ENCODE measurements at places on chromosomes 3 and 15.
A peak's percentile ranks its signal among the peaks of the same experiment; 100 is the strongest.

GRCh38 chr3:24972491-24972890 lies 455.6 kb upstream of the RARB start:
- no peak for DNase-seq

DNA sequence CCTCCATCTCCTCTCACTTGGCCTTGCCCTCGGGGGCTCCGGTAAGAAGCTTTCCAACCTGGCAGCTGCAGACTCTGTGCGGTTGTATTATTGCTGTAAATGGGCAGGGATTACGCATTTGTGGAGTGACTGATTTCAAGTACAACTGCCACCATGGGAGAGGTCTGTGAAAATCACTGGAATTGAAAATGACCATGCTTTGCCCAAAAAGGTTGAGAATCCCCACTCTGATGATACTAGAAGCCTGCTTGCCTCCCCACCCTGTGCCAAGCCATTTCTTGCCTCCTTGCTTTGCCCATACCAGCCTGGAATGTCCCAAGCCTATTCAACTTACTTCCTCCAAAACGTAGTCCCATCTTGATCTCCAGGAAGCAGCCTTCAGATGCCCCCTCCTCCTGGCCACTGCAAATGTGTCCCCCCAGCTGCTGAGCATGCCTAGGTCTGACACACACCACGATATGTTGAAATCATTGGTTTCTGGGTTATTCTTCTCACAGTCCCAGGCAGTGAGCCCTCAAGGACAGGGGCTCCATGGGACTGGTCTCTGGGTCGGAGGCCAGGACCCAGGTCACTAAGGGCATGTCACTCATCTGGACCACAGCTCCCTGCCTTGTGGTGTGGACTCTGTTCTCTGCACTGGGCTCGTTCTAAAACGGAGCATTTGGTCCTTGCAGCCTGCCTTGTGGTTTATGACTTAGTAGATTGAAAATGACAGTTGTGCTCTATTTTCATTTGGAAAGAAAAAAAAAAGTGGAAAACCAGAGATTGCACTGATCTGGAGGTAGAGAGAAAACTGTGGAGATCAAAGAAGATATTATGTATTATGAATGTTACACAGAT lies 42.9 kb downstream of the SMAD3 start:
- DNase-seq = no peak

DNA sequence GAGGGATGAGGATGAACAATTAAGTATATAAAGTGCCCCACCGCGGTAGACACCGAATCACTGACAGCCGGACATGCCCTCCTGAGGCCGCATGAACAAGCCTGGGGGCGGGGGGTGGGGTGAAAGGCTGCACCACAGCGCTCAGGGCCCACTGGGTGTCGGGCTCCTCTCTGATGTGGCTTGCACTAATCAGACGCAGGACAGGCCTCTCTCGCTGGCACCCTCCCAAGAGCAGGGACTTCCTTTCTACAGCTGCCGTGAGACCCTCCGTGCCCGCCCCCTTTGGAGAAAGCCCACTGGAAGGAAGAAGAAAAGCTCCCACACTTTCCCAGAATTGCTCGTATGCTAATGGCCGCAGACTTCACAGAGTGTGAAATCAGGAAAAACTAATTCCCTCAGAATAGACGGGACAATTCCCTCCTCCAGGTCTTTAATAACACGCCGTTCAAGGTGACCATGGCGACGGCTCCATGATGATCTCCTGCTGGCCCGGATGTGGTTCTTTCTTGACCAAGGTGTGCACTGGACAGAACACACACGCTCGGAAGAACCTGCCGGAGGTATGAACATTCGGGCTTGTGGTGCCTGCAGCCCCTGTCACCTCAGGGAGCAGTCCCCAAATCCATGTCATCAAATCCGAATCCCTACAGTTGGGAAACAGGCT lies 32.0 kb downstream of the IQSEC1 start:
- no peak for DNase-seq

GRCh38 chr3:188956839-188957489 lies 214.8 kb upstream of the TPRG1 start:
- DNase-seq = no peak

DNA sequence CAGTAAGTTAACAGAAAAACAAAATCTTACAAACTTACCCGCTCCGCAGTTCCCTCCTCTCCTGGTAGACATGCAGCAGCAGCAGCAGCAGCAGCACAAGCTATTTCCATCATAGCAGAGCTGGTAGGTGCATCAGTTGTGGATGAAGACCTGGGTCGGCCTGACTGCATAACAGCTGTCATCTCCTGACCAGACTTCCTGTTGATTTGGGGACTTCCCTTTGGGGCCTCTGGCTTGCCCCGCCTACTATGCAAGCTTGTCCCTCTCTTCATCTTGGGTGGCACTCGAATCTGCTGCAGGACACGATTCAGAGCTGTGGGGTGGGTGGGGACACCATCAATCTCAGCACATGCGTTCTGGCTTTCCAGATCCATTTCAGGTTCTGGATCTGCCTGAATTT lies 65.7 kb downstream of the TMCC1 start:
- DNase-seq = peak; percentile 22

- no peak for DNase-seq
These were observed 106.5 kb upstream of the ADPGK start for GRCh38 chr15:72890043-72890442.

- DNase-seq = no peak
These were observed 16.0 kb upstream of the VGLL3 start for GRCh38 chr3:87006844-87007439.

DNA sequence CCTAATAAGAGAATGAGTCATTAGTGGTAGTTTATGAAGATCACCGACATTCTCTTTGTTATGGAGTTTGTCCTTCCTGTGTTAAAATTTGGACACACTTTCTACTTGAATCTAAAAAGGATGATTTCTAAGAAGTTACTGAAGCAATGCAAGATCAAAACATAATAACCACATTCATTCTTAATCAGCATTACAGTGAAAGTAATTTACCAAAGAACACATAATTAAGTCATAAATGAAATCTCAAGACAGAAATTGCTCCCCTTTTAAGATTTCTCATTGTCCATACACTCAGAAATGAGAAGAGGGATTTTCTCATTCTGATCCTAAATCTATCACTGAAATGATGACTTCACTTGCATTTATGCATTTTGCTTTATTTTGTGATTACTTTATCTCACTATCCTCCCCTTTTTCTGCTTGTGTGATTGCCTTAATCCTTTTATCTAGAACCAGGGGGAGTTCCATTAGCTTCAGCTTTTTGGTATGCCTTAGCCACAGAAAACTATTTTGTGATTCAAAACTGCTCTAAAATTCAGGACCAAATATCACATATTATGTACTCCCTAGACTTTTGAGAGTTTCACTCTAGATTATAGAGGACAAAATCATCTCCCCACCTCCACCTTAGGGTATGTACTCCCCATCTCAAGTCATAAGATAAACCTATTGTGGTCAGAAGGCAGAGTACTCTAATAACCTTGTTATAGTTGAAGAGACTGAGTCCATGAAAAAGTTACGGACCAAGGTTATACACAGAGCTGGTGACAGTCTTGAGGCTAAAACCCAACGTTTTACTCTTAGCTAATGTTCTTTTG lies 817.6 kb upstream of the CFAP20DC start:
- DNase-seq = no peak

DNA sequence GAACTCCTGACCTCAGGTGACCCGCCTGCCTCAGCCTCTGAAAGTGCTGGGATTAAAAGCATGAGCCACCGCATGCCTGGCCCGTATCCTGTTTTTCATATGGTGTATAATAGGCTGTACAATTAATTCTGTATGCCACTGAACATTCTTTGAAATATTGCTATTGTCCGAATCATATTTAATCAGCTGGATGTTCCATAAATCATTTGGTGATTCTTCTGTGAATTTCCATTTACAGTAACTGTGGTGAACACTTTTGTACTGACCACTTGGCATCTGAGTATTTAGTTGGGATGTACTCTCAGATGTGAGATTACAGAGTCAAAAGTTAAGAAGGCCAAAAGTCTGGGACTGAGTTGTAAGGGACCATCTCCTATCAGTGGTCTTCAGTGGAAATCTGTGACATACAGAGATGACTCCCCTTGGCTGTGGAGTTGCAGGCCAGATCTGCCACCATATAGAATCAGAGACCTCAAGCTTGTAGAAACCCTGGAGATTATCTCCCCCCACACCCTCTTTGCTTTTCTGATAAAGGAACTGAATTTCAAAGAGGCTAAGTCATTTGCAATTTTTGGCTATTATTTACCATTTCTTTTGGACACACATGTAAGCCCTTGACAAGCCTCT lies 25.7 kb upstream of the DYNC1LI1 start:
- DNase-seq = no peak

DNA sequence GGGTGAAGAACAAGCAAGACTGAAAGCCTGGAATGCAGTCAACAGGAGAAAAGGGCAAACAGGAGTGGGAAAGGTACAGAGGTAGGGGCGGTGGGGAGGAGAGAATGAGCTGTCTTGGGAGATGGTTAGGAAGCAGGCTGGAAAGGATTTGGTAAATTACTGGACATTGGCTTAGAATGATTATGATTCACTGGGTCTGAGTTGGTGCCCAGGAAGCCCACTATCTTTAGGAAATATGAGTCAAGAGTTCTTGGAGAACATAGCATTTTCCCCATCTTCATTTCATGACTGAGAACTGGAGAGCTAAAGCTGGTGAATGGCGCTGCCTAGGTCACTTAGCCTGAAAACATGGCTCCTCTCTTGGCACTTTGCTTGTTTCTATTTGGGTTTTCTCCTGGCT lies 74.7 kb upstream of the C3orf80 start:
- no peak for DNase-seq

DNA sequence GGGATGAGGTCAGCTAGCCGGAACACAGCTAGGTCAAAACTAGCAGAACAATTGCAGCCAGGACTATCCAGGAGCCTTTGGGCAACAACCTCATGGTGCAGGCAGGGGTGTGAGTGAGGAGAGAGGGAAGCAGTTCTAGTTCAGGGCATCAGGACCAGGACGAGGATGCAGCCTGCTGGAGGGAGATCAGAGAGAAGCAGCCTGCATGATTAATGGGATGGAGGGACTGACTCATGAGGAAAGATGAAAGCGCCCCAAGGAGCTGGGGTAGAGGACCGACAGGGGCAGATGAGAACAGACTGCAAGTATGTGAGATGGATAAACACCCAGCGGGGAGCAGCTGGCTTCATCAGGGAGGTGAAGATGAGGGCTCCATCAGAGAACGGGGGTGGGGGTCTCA lies 37.9 kb upstream of the LRTM1 start:
- no peak for DNase-seq

DNA sequence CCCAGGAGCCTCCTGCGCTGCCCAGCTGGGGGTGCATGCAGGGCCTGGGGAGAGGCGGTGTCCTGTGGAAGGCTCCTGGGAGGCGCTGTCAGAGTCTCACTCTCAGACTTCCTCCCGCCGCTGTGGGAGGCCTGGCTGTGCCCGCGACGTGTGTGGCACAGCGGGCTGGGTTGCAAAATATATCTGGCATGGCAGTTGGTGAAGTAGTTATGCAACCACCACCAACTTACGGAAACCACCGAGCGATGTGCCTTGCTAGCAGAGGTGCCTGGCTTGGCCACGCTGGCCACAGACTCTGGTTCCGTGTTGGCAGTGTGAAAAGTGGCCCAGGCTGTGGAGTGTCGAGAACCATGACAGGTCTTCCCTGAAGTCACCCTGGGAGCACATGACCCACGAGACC lies 30.6 kb upstream of the GATA2 start:
- no peak for DNase-seq

- DNase-seq = no peak
These were observed 80.8 kb downstream of the SLC49A4 start for GRCh38 chr3:122875547-122876127.

DNA sequence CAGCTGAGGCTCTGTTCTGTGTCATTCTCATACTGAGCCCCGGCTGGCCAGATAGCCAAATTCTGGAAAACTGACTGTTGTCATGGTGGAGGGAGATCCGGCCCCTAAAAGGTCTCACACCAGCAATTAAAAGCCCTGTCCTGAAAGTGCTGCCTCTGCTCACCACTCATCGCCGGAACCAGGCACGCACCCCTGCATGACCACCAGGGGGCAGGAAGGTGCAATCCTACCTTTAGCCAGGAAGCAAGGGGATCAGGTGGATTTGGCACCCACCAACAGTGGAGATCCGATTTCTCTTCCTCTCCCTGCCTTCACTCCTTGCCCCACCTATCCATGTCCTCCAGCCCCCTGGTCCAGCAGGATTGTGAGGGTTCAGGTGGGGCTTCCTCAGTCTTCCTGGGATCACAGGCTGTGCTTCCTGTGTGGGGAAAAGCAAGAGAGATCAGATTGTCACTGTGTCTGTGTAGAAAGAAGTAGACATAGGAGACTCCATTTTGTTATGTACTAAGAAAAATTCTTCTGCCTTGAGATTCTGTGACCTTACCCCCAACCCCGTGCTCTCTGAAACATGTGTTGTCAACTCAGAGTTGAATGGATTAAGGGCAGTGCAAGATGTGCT lies 16.1 kb upstream of the CACNA2D2 start:
- peak; percentile 84 for DNase-seq

DNA sequence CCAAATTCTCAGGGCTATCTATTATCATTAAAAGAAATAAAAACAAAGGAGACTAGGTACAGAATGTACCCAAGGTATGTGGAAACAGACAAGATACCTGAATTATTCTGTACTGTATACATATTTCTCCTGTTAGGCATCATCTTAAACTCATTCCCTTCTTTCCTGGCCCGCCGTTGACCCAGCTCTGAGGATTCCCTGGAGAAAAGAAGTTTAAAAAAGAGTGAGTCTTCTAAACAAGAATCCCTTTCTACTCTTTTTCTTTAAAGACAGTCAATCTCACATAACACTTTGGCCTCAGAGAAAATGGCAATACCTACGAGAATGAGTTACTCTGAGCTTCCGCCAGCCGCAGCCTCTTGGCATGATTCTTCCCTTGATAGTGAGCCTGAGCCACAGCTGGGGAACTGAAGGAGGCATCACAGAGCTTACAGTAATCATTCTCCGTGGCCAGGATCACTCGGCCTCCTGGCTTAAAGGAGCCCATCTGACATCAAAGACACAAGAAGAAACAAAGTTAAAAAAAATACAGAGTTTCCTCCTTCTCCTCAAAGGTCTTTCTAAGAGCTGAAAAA lies 44.2 kb downstream of the ZMAT3 start:
- DNase-seq = no peak

GRCh38 chr3:186075931-186076567 lies 32.8 kb downstream of the ETV5 start:
- DNase-seq = no peak

DNA sequence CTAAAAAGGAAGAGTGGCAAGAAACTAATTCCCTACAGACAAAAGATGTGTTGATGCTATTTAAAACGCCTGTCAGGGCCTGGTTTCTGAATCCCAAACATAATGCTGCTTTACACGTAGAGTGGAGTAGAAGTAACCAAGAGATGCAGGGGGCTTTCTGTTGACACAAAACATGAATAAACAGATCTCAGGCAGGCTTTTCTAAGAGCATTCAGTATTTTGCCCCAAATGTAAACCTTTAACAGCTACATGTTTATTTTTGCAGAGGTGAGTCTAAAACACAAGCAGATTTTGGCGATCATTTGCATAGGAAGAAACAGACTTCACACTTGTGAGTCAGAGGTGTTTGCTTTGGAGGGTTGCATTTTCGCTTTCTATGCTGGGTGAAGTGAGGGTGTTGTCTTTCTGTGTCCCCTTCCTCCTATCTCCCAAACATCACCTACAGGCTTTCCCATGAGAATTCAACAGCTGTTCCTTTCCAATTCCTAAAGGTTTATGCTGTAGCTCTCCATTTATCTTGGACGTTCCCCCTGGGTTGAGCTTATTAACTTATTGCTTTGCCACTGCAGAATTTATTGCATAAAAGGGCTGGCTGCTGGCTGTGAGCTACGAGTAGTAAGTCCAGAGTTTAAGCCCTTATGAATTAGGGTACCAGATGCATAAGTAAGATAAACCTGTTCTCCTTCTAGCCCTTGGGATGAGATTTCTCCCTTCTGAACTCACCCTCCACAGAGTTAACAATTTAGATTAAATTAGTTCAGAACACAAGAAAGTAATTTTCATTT lies 156.7 kb downstream of the DIPK2A start:
- no peak for DNase-seq
